ENCODE measurements at places on chromosomes 11 and 22.

DNA sequence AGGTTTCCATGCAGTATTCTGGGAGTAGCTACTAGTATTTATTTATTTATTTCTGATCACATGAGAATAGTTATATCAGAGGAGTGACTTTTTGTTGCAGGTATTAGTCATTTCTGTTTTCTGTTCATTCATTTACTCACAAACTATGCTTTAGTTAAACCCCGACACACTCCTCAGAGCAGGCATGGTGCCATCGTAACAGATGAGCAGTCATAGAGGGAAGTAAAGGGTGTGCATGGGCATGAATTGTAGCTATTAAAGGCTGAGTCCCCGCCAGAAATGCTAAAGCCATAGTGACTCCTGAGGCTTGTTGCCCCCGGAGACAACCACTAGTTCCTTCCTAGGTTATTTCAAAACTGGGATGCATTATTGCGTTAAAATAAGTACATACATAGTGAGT lies 10.6 kb downstream of the JHY start:
- DNase-seq: no peak

DNA sequence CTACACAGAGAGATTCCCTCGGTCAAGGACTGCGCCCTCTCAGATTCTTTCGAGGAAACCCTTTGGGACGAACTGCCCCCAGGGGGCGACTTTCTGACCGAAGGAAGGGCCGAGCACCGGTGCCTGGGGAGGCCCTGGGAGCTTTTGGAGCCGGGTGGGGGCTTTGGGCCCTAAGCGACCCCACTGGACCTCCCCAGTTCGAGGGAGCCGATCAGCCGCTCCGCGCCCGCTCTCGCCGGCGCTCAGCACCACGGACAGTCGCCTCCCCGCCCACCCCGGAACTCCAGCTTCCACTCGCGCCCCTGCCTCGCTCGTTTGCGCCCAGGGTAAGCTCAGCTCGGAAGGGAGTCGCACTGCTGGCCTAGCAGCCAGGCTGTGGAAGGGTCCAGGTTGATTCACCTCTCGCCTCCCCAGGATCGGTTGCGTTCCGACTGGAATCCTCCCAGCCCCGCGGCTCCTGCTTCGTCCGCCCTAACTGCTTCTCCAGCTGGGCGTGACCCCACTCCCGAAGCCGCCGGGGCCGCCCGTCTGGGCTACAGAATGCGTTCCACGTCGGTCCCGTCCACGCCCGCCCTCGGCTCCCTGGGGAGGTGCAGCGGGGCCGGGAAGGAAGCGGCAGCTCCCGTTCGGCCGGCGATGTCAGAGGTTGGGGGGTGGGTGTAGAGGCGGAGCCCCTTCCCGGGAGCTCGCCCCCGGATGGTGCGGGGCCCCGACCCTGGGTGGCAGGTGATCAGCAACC lies 428 bp downstream of the SCN3B start:
- DNase-seq: no peak

DNA sequence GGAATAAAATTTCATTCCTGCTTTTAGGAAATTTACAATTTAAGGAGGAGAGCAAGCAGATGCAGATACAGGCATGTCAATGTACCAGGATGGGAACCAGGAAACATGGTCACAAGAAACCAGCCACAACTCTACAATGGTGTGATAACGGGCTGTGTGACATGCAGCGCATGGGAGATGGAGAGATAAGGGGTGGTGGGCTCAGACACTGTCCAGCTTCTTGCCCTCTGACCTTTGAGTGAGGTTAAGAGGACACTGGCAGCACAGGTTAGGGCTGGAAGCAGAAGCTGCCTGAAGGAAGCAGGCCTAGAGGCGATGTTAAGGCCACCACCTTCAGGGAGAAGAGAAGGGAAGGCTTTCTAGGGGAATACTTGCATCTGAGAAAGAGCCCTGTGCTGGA lies 2.3 kb upstream of the SORL1-AS1 start:
- no peak for DNase-seq

DNA sequence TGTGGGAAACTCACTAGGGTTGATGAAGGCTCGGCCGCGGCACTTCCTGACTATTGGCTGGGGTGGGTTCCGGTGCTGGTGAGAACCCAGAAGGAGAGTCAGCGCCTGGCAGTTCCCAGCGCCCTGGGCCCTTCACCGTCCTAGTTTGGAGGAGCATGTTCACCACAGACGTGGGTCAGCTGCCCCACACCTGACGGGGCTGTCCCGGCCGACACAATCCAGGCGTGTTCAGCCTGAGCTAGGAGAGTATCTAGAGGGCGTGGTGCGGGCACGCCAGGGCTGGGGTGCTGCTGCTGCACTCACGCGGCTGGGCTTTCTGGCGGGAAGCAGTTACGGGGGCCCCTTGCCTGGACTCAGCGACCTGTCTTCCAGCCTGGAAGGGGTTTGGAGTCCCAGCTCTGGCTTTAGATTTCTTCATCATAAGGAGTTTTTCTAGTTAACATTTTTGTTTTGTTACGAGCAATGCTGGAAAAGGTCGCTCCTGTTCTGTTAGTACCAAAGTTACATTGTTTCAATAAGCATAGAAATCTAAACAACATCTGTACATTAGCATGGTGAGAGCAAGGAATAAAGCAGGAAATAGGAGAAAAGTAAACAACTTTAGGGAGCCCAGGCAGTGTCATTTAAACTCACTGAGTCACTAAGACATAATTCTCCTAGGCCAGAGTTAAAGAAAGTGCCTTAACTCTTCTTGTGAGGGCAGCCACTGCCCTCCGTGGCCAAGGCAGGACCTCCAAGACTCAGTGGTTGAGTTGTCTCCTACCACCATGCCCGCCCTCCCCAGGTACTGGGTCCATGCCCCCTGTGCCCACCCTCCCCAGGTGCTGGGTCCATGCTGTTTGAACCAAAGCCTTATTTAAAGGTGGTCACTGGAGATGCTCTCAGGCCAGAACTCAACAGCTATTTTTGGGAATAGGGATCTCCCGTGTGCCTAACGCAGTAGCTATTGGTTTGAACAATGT lies 12.1 kb upstream of the ADORA2A start:
- DNase-seq: no peak

DNA sequence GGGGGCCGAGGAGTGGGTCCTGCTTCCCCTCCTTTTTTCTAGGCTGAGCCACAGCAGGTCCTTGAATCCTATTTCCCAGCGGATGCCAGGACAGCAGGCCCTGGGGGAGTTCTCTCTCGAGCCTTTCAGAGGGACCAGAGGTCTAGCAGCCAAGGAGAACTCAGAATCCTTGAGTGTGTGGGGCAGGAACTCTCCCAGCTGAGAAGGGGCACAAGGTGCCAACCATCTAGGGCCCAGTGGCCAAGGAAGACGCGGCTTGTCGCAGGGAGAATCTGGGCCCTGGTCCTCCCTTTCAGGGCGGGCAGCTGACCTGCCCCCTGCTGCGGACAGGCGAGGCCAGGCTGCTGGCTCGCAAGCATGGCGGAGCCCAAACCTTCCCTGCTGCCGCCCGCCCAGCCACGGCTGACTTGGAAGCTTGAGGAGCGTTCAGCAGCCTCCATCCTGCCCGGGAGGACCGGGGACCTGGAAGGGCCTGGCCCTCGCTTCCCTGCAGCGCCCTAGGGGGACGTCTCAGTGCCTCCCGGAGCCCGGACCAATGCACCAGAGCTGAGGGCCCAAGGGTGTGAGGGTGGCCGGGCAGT lies 972 bp upstream of the TSSC4 start:
- DNase-seq: no peak

DNA sequence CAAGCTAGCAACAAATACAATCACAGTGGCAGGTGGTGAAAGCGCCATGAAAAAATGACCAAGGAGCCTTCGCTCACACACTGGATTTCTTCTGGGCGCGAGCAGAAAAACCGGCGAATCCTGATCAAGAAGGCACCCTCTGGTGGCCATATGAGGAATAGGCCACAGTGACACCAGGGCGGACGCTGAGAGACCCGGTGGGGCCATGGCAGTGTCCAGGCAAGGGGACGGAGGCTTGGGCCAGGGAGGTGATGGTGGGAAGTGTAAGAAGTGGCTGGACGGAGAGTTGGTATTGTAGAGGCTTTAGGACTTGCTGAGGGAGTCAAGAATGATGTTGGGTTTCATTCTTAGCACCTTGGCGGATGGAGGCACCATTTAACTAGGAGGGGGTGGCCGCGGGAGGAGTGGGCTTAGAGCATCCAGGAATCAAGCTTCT lies 16.9 kb upstream of the RAC2 start:
- peak; percentile 43 for DNase-seq

DNA sequence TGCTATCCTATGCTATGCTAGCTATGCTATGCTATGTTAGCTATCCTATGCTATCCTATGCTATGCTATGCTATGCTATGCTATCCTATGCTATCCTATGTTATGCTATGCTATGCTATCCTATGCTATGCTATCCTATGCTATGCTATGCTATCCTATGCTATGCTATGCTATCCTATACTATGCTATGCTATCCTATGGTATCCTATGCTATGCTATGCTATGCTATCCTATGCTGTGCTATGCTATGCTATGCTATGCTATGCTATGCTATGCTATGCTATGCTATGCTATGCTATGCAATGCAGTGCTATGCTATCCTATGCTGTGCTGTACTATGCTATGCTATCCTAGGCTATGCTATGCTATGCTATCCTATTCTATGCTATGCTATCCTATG lies 8.6 kb upstream of the MS4A1 start:
- DNase-seq: no peak

DNA sequence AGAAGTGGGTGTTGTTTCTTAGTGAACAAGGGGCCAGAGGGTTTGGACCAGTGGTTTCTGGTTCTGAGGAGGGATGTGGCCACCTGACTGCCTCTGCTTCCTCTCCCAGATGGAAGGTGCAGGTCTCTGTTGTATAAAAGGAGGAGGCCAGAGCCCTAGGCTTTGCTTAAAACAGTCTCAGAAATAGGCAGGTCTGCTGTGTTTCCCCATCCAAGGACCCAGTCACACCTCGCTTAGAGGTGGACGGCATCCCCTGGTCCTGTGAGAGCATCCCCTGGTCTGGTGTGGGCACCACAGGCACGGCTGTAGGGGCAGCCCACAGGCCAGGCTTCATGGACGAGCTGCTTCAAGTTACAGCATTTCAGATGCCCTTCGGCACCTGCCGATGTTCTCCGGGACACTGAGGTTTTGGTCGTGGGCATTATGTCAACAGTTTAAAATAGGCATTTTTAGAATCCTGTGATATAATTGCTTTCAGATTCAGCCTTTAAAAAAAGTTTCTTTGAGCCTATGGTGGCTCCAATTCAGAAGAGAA lies 45.7 kb upstream of the SHANK2 start:
- no peak for DNase-seq

- no peak for DNase-seq
Observed at GRCh38 chr11:9868641-9869040, 204.8 kb downstream of the SWAP70 start.

DNA sequence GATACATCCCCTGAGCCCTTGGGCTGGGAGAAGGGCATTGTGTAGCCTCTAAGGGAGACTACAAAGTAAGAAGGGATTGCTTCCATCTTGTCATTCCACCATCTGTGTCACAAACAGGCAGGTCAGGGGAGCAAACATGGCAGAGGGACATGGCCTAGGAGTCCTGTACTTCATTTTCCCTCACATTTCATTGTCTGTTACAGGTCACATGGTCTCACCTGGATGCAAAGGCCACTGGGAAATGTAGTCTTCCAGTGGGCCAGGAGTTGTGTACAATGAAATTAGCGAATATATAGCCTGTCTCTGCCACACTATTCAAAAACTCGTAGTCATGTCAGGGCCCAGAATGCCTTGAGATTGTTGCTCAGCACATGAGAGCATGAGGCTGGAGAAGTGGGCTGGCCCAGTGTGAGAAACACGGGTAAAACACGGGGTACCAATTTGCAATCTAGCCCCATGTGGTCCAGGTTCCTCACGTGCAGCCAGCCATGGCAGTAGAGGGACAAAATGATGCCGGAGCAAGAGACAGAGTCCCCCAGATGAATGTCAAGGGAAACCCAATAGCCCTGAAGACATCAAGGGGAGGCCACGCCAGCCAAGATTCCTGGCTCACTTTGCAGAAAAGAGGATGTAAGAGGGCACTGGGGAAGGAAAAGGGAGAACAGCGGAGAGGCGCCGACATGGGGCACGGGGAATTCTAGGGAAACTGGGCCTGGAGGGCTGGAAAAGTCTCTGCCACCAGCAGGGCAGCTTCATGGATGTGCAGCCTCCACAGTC lies 47.7 kb upstream of the EMID1 start:
- no peak for DNase-seq

DNA sequence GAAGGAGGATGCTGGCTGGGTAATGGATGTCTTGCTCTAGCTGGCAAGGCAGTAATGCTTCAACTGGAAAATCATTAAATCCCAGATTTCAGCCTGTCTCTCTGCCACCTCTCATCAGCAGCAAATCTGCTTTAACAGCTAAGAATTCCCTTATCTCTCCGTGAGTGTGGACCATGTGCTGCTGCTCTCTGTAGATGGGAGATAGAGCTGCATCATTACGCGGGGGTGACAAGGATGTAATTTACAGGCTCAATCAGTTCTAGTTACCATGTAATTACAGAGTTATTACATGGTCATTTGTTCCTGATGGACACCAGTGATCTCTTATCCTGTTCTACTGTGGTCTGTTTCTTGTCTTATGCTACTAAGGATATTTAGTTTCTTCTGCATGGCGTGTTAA lies 665.4 kb downstream of the NTM start:
- no peak for DNase-seq

- DNase-seq: no peak
Observed at GRCh38 chr11:79932612-79933011, 491.8 kb upstream of the TENM4 start.

- DNase-seq: no peak
Observed at GRCh38 chr11:114061048-114061680, 1.7 kb downstream of the ZBTB16 start.

GRCh38 chr11:107473792-107474191 lies 16.2 kb upstream of the CWF19L2 start:
- DNase-seq: no peak

DNA sequence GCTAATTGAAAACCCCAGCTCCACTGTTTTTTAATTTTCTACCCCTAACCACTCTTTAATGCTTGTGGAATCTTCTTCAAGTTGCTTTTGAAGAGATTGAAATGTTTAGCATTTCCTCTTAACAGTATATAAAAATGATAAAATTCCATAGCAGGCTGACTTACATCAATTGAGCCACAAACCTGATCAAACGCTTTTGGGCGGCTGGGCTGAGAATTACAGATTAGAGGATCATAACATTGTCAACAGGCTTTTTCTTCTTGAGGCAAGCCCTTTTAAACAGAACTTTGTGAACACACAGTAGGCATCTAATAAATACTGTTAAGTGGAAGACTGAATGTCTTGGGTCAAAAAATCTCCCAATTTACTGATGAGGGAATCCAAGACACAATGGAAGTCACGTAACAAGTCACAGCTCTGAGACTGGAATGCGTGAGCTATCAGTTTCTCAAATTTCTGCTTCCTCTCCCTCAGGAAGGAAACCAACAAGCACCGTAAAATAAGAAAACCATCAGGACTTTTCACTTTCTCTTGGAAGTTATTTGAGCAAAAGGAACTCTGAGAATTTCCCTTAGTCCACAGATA lies 50.0 kb upstream of the CCDC89 start:
- DNase-seq: no peak

- no peak for DNase-seq
Observed at GRCh38 chr22:22796724-22797123, 90.9 kb upstream of the IGLL5 start.

DNA sequence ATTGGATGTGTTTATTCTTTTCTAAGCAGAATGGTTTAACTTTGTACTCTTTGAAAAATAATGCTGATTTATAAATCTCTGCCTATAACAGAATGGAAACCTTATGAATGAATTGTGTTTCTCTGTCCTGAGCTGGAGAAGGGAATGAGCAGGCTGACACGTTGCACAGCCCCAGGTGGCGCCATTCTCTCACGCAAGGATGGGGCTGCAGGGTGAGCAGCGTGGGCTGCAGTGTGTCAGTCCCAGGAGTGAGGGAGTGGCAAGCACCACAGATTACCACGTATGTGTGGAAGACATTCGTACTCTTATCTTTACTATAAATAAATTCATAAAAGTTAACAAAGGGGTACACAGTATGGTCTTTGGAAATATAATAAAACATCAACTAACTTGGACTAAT lies 33.4 kb downstream of the FDX1 start:
- DNase-seq: no peak
